ENCODE measurements at places on chromosomes 16 and 17.

DNA sequence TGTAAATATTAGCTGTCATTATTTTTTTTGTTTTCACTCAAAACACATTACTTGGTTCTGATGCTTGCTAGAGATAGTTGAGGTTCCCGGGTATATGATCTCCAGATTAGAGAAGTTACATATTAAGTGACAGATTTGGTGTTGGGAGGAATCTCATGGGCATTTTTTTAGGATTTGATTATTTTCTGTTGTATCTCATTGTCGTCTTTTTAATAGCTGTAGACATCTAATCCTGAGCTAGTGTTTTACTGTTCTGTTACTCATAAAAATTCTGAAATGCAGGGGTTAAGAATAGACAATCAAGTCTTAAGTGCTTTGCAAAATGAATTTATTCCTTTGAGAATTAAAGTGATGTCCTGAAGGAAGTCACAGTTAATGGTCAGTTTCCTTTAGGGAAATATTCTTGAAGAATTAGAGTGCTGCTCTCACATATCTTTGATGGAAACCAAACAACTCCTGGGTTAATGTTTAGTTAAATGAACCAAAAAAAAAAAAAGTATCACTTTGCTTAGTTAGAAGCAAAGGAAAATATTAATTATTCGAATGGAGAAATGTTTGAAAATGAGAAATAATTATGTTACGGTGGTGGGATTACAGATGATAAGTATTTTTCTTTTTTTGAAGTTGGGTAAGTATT, 251.7 kb upstream of the CACNG5 start:
- no peak for DNase-seq
- peaks cover 13% of the 10 kb centered on the region for H3K4me1 ChIP-seq
- no peak overlapping the region for H3K4me3 ChIP-seq
- H3K36me3 ChIP-seq: peaks cover 40% of the 10 kb centered on the region
- H3K27me3 ChIP-seq: no peaks in the 10 kb centered on the region

DNA sequence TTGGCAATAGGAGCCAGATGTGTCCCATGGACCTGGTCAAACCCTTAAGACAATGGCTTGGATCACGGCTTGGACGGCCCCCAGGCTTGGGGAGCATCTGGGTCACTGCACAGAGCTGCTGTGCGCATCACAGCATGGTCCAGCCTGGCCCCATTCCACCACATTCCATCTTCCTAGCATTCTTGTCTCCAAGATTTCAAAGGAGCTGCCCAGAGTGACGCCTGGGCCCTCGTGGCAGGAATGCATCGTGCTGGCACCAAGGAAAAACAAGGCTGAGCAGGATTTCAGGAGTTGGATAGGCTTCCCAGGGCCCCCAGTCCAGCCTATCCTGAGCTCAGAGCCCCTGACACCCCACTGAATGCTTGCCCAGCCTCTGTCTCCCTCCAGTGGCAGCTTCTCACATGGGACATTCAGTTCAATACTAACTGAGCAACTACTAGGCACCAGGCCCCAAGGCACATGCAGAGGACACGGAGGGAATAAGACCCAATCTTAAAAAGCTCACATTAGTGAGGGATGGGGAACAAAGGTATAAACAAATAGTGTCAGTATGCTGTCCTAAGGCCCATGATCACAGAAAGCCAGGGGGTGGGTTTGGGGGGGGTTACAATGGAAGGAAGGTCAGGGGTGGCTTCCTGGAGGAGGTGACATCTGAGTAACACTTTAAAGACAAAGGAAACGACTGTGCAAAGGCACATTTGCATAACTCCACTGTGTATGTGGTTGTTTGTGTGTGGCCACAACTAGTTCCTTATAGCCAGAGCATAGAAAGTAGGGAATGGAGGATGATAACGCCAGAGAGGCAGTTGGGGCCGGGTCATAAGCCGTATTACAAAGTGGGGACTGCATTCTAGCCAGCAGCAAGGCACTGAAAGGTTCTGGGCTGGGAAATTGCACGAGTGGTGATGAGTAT, 34.1 kb downstream of the TK2 start:
- peaks cover 64% of the 10 kb centered on the region for H3K4me1 ChIP-seq
- peaks cover 2% of the 10 kb centered on the region for H3K36me3 ChIP-seq
- peak; percentile 59 for DNase-seq
- H3K27ac ChIP-seq: peak overlapping the region; percentile 94
- H3K4me3 ChIP-seq: peak overlapping the region; percentile 74
- no peaks in the 10 kb centered on the region for H3K27me3 ChIP-seq

GRCh38 chr17:80738020-80738808, 193.6 kb downstream of the RPTOR start:
- DNase-seq: no peak
- peaks cover 54% of the 10 kb centered on the region for H3K36me3 ChIP-seq
- peak overlapping the region; percentile 94 for H3K27ac ChIP-seq
- no peak overlapping the region for H3K4me3 ChIP-seq

DNA sequence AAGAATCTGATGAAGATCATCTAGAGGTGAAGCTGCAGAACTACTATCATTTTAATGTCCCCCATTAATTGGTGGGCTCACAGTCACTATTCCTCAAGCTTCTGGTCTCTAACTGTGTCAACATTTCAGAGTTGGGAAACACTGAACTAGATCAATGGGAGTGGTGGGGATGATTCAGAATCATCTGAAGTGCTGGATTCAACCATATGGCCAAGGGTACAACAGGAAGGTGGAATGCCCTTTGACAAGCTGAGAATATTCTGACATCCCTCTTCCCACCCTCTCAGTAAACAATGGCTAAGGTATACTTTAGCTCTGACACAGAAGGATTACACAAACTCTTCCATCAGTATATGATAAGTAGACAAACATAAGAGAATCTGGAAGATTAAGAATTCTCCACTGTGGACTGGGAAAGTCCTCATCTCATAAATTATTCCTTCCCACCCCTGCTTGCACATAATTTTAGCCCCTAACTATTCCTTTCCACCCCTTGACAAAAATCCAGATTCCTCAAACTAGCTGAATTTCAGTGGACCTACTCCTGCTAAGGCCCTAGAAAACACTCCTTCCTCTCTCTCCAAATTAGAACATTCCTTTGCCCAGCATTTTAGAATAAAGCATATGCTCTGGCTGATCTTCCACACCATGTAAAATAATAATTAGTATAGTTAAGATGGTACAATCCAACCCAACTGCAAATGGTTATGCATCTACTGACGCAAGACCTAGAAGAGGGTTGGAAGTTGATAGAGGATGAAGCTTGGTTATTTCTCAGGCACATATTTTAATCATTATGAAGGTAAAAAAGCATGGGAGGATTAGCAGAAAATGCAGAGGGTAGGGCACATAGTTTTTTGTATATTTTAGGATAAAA, 16.3 kb upstream of the RFFL start:
- H3K4me3 ChIP-seq: no peak overlapping the region
- DNase-seq: no peak
- no peaks in the 10 kb centered on the region for H3K27me3 ChIP-seq
- peaks cover 19% of the 10 kb centered on the region for H3K36me3 ChIP-seq
- H3K4me1 ChIP-seq: peaks cover 59% of the 10 kb centered on the region

DNA sequence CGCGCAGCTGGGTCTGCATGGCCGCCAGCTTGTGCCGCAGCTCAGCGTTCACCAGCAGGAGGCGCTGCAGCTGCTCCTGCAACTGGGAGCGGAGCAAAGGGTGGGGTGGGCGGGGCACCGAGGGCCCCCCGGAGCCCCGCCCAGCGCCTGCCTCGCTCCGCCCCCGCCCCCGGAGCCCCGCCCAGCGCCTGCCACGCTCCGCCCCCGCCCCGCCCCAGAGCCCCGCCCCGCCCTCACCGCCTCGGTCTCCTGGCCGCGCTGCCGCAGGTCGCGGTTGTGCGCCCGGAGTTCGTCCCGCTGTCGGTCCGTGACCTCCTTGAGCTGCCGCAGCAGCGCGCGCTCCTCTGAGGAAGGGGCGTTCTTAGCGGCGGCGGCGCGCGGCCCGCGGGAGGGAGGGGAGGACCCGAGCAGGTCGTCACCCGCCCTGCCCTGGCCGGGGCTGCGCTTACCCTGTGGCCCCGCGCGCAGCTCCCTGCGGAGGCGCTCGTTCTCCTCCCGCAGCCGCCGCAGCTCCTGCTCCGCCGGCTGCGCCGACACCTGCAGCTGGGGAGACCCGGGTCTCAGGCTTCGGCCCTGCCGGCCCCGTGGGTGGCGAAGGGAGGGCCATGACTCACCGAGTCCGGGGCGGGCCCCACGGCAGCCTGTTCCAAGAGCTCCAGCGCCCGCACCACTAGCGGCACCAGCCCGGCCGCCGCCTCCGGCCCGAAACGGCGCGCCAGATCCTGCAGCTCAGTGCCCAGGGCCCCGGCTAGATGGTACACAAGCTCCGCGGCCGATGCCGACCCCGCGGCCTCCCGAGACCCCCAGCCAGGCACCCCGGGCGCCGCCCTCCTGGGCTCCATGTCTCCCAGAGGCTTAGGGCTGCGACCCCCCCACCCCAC, 463 bp downstream of the RILP start:
- peak overlapping the region; percentile 63 for H3K27ac ChIP-seq
- DNase-seq: peak; percentile 95
- no peaks in the 10 kb centered on the region for H3K27me3 ChIP-seq
- H3K36me3 ChIP-seq: peaks cover 31% of the 10 kb centered on the region

GRCh38 chr17:72139212-72139611, 18.4 kb downstream of the SOX9 start:
- no peak for DNase-seq
- no peak overlapping the region for H3K27ac ChIP-seq
- H3K4me1 ChIP-seq: no peaks in the 10 kb centered on the region

DNA sequence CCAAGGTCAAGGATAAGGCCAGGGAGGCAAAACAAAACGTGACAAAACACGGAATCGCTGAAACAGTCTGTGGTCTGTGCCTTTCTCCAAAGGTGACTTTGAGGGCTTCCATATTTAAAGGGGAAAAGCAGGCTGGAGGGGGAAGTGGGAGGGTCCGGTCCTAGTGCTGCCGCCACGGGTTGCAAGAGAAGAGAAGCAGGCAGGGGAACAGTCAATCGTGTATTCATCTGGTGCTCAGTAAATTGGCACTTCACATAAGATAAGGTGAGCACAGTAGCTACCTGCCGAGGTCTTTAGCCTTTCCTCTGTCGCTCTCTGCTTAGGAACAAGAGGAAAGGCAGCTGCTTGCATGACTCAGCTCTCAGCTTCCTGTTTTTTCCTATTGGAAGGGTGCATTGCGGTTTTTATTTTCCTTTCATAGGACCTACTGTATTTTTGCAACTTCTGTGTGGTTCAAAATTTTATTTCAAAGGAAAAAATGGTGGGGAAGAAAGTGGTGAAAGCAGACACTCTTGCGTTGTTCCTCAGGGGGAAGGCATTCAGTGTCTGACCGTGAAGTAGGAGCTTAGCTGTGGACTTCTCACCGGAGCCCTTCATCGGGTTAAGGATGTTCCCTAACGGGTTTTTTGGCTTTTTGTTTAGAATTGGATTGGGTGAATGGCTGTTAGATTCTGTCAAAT, 7.1 kb upstream of the LGALS3BP start:
- peaks cover 24% of the 10 kb centered on the region for H3K36me3 ChIP-seq
- peak overlapping the region; percentile 39 for H3K27ac ChIP-seq
- DNase-seq: no peak
- H3K27me3 ChIP-seq: no peaks in the 10 kb centered on the region
- peaks cover 15% of the 10 kb centered on the region for H3K4me1 ChIP-seq

DNA sequence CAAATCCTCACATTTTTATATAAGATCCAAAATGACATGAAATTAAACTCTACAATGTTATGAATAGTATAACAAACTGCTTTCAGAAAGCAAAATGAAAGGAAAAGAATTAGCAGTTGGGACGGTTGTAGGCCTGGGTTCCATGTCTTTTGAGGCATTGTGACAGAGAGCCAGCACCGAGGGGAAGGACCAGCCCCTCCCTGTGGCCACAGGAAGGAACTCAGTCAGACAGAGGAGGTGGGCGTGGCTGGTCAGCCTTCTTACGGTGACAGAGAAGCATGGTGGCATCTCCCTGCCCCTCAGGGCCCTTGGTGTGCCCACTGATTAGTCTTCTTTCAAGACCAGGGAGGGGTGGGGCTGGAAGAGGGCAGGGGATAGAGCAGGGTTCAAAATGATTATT, 5.7 kb downstream of the ZNF319 start:
- DNase-seq: peak; percentile 74
- H3K27me3 ChIP-seq: no peaks in the 10 kb centered on the region
- peaks cover 35% of the 10 kb centered on the region for H3K36me3 ChIP-seq
- H3K27ac ChIP-seq: peak overlapping the region; percentile 63

DNA sequence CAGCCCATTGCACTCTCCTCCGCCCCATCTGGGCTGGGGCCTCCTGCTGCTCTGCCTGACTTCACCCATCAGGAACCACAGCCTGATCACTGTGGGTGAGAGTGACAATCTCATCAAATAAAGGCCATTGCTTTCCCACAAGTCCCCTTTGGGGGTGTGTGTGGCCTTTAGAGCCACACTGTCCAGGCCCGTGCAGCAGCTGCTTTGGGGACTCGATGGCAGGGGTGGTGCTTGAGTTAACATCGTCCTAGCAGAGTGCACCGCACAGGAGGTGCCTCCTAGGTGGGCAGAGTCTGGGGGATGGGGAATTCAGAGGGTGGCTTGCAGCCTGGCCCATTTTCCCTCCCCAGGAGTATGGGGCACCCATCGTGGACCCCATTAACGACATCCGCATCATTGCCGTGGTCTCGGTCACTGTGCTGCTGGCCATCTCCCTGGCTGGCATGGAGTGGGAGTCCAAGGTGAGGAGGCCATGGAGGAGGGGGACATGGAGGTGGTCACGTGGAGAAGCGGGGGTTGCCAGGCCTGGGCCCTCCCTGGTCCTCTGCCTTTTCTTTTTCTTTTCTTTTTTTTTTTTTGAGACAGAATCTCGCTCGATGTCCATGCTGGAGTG, 5.4 kb downstream of the SLC12A3 start:
- DNase-seq: no peak
- peaks cover 15% of the 10 kb centered on the region for H3K4me1 ChIP-seq
- no peak overlapping the region for H3K27ac ChIP-seq
- H3K36me3 ChIP-seq: no peaks in the 10 kb centered on the region
- no peak overlapping the region for H3K4me3 ChIP-seq

GRCh38 chr17:2361010-2361760, 23.9 kb downstream of the SGSM2 start:
- H3K36me3 ChIP-seq: peaks cover 2% of the 10 kb centered on the region
- no peak for DNase-seq
- no peaks in the 10 kb centered on the region for H3K27me3 ChIP-seq

DNA sequence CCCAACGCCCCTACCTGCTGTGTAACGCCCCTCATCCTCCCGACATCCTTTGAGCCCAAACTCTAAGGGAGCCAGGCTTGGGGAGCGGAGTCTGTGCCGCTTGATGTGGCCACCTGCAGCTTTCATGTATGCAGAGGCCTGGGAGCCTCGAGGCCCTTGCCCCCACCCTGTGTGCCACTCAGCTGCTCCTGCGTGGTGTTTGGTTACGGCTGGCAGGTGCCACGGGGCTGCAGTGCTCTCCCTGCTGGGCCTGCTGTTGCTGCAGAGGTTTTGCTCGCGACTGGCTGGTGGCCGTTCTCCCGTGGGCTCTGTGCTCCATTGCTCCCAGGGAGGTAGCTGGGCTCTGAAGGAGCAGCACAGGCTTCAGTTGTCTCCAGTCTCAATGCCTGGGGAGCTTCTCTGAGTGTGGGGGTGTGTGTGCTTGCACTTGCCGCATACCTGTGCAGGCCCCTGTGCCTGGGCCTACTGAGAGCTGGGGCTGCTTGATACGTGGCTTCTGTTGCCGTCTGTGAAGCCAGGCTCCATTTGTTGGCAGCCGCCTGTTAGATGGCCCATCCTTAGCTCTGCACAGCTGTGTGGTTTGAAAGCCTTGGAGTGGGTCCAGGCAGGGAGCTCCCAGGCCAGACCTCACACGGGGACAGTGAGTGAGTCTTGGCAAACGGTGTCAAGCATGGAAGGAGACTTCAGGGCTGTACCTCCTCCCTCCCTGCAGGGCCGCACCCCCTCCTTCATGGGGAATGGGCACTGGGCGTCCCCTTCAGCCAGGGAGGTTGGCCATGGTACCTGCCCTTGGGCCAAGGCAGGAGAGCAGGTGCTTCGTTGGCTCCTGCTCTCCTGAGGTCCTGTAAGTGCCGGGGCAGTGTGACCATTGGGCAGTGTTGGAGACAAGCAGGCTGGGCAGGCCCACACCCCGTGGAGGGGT, 47.2 kb downstream of the PDPK1 start:
- H3K27ac ChIP-seq: no peak overlapping the region
- DNase-seq: no peak
- no peaks in the 10 kb centered on the region for H3K27me3 ChIP-seq
- no peak overlapping the region for H3K4me3 ChIP-seq
- peaks cover 26% of the 10 kb centered on the region for H3K36me3 ChIP-seq

Data from activated CD8-positive, alpha-beta T cell treated with anti-CD3 and anti-CD28 coated beads, Interleukin-2, amount 10 ng/mL, durations not matched to agents 7 days and 5 days (primary cell).